ENCODE measurements at places on chromosomes 7 and 10.

DNA sequence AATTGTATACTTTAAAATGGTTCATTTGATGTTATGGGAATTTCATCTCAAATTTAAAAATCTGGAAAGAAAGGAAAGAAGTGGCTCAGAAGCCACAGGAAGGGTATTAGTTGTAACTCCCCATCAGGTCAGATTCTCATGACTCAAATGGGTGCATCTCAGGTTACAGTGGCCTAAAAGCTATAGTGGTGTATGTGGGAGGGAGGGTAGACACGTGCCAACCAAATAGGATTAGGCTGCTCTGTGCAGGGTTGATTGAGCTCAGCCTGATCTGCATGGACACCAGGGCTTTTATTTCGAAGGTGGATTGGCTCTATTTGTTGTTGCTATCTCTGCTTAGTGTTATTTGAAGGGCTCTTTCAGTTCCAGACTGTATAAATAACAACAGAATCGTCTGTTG, 121.5 kb upstream of the PRR15 start:
- peak; percentile 68 for DNase-seq

DNA sequence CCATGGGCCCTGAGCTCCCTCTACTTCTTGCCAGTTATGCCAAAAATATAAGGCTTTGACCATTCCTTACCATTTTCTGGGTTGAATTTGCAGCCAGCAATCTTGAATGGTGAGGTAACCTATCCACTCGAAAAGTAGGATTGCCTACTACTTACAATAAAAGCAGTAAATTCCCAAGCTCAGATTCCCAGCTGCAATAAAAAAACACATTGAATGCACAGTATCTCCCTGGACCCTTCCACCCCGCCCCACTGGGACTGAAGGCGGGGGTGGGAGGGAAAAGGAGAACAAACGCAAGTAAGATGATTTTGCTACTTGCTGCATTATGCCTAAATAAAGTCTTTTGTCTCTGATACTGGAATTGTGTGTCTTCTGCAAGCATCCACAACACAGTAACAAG, 301.9 kb downstream of the HGF start:
- DNase-seq, result no peak

GRCh38 chr10:29619241-29619669, 15.5 kb downstream of the SVIL start:
- peak; percentile 82 for DNase-seq

- no peak for DNase-seq
Measured at GRCh38 chr7:17033245-17033644, 151.5 kb upstream of the AGR3 start.

- no peak for DNase-seq
Measured at GRCh38 chr7:41779918-41780317, 77.0 kb upstream of the INHBA start.

DNA sequence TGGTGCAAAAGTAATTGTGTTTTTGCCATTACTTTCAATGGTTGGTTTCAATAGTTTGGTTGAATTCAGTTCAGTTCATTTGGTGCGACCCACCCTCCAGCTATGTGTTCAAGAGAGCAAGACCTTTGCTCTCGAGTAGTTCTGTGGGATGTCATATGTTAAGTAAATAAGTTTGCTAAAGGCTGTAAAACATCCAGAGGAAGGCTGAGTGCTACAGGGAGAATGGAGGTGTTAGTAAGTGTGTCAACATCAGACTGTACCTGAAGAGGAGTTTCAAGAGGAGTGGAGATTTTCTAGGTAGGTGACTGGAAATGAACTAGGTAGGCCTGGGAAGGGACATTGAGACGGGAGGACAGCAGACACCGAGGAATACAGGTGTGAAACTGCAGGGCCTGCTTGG, 147.7 kb downstream of the SH2D4B start:
- DNase-seq, result no peak

GRCh38 chr10:106438386-106438785, 726.1 kb downstream of the SORCS1 start:
- no peak for DNase-seq

DNA sequence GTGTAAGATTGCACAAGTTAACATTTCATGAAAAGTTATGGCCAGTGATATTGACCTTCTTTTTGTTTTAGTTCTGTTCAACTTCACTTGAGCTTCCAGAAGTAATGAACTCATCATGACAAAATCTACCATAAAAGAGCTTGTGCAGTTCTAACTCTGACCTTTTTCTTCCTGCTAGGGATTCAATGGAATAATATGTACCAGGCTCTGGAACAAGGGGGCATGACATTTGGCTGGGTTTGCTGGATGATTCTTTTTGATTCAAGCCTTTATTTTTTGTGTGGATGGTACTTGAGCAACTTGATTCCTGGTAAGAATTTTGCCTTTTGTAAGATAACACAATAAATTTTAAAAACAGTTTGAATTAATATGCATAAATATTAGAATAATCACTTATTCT, 205.0 kb downstream of the ABCA13 start:
- DNase-seq, result peak; percentile 43

DNA sequence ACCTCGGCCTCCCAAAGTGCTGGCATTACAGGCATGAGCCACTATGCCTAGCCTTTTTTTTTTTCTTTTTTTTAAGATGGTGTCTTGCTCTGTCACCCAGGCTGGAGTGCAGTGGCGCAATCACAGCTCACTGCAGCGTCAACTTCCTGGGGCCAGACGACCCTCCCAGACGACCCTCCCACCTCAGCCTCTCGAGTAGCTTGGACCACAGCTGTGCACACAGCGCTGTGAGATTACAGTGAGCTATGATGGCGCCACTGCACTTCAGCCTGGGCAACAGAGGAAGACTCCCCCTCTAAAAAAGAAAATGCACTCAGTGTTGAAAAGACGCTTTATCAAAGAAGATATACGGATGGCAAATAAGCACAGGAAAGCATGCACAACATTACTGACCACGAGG, 16.5 kb upstream of the WIPI2 start:
- no peak for DNase-seq

DNA sequence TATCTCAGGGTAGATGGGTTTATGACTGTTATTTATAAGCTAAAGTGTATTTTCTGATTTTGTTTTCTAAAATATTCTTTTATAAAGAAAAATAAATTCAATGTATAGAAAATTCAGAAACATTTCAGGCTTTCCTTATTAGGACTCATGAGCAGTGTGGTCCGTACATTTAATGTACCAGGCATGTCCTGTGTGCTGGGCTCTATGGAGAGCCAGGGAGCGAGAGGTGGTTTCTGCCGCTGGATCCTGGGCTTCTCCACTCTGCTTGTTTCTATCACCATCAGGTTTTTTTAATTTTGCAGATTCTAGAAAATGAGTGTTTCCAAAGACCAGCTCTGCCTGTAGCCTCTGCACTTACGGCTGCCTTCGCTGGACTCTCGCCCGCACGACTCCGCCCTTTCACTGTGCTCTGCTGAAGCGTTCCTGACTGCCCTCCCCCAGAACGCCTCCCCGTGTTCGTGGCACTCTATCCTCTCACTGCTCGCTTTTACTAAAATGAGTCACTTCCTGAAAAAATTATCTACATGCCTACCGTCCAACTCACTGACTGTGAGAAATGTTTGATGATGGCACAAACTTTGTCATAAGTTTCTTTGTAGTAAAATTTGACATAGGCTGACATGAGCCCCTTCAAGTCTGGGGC, 188.5 kb downstream of the ZMYND11 start:
- peak; percentile 97 for DNase-seq

DNA sequence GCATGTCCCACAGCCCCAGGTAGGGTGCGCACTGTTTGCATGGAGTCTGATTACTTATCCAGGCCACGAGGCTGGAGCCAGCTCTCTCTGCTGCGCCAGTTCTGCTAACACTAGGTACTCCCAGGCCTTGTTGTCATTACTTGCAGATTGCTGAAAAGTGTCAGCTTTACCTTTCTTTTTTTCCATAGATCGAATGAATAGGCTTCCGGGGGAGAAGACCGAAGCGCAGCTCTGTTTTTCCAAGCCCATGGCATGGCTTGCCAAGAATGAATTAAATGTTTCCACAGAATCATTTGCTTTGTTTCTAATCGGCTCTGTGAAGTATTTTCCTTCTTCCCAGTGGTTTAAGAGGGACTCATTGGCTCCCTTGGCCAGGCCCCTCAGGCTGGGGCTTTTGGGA, 285.8 kb downstream of the BMPER start:
- DNase-seq, result no peak

GRCh38 chr7:149196151-149196704, 882 bp downstream of the ZNF282 start:
- DNase-seq, result no peak

GRCh38 chr10:119945805-119946204, 53.3 kb downstream of the SEC23IP start:
- DNase-seq, result no peak

DNA sequence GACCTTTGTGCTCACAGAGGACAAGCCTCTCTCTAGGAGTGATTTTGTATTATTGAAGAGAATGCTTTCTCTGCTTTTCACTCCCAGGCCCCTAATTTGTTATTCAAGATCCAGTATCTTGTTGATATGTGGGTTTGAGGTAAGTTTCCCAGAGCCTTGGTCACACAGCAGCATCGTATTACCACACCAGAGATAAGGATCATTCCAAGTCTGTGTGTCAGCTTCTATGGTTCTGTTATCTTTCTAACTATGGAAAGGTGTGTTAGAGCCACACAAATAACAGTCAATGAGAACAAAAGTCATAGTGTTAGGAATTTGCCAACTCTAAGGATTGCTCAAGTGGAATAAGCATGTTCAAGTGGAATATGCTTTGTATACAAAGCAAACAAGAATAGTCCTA, 1208.3 kb downstream of the GATA3 start:
- no peak for DNase-seq

DNA sequence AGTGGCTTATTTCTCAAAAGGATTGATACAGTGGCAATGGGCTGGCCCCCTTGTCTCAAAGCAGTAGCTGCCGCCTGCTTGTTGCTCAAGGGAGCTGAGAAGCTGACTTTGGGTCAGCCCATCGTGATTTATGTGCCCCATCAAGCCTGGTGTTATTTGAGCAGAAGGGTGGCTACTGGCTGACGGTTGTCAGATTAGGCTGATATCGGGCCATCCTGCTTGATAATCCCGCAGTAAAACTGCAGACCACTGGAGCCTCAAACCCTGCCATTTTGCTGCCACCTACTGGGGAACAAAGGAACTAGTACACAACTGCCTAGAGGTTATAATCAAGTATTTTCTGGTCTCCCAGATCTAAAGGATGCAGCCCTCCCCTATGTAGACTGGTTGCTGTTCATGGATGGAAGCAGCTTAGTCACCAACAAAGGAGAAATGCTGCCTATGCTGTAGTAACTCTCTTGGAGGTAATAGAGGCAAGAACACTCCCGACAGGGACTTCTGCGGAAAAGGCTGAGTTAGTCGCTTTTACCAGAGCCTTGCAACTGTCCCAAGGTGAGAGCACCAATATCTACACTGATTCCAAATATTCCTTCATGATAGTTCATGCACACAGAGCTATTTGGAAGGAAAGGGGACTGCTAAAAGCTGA, 65.9 kb upstream of the ZNF92 start:
- peak; percentile 66 for DNase-seq

- DNase-seq, result peak; percentile 48
Measured at GRCh38 chr10:58318346-58318745, 16.5 kb upstream of the UBE2D1 start.

DNA sequence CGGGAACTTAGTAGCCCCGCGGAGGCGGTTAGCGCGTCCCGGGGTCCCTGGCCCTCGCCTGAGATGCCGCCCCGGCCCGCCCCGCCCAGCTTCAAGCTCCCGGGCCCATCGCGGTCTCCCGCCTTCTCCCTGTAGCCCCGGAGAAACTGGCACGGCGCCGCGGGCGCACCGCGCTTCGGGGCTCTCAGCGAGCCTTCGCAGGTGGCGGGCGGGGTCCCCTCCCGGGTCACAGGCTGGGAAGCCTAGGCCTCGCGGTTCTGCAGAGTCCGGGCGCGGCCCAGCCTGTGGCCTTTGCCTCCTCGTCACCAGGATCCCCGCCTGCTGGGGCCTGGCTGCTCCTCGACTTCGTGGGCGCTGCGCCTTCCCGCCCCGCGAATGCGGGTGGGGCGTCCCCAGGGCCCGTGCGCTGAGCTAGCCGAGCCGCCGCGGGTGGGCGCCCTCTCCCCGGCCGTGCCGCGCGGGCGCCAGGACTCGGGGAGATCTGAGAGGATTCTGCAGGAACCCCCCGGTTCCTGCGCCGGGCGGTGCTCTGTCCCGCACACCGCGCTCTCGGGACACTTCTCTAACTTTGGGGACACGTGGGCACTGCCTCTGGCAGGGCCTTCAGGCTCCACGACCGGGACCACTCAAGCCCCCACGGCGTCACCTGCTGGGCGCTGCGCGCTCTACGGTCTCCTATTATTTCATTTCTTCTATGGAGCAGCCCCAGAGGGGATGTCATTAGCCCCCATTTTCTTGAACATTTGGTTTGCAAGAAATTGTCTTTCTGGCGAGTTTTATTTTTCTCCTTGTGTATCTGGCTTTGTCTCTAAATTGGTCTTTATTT, 682 bp upstream of the RGS10 start:
- DNase-seq, result peak; percentile 54

GRCh38 chr7:8035647-8036518, 67.3 kb downstream of the GLCCI1 start:
- DNase-seq, result peak; percentile 56

DNA sequence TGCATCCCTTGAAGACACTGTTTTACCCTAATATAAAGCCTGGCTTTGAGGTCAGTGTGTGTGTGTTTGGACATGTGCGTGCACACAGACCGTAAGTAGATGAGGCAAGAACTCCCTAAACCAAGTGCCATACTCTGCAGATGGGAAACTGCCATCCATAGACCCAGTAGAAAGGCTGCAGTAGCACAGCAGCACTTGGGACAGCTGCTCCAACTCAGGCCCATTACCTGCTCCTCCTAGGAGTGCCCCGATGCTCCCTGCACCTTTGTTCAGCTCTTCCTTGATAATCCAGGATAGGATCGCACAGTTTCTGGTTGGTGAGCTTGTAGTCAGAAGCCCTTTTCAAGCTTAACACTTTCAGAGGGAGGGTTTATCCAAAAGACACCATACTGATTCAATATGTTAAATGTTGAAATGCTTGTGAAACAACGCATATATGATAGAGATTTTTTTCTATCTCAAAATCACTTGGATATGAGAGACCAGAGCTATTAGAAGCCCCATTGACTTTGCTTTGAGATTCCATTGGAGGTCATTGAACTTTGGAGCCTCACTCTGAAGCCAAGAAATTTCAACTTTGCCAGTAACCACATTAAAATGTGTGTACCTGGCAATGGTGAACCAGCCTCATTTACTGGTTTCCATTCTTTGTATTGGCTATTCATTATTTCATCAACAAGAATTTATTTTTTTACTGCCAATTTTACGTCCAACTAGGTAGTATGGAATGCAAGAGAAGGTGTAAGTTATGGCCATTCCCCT, 757.0 kb upstream of the GALNT17 start:
- DNase-seq, result no peak

- no peak for DNase-seq
Measured at GRCh38 chr7:152403726-152404125, 32.1 kb downstream of the KMT2C start.

GRCh38 chr10:33416209-33416608, 81.7 kb upstream of the NRP1 start:
- DNase-seq, result no peak
